T-cell (primary cell): ENCODE measurements at places on chromosomes 13 and 19.

GRCh38 chr19:12751635-12752034, at the start of gene BEST2:
Gene BEST2, plus strand, starts transcription at chr19:12751791. Its CDS starts 802 bp downstream, at chr19:12752593.
- no peak for DNase-seq

GRCh38 chr13:40060296-40061007, 405.0 kb downstream of the COG6 start:
- no peak for DNase-seq

GRCh38 chr13:84445776-84446175, 563.5 kb upstream of the SLITRK1 start:
- no peak for DNase-seq

- no peak for DNase-seq
Measured at GRCh38 chr19:18322318-18322758, 538 bp downstream of the LSM4 start.

DNA sequence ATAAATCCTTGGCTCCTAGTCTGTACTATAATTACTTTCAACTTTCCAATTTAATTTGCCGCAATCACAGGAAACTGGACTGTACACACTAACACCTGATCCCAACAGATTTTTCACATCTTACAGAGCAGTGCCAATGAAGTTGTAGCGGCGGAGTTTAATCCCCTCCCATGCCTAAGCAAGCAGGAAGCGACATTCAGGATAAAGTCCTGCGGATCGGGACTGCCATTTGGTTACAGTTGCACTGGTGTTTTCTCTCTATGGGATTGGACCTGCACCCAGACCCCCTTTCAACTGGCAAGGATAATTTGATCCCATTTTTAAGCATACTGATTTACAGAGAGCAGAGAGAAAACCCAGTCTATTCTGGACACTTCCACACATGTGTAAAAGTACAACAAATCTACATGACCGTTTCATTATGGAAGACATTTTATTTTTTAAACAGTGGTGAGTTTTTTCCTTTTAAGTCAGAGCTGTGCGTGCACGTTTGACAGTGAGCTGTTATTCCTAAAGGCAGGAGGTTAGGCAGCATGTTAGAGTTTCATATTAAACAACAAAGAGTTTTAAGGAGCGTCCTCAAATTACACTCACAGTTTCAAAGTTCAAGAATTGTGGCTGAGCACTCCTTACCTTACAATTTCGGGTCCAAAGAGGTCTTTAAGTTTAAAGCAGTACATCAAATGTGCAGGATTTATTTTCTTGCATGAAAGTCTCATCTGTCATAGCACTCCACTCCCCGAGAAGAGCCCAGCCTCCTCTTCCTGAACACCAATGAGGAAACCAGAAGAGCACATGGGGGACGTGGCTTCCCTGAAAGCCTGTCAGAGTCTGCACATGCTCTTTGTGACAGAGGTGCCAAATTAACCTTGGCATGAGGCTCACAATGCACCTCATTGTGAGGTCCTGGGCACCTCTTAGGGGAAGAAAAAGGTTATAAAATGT, 141.6 kb upstream of the RFC3 start:
- DNase-seq: no peak

GRCh38 chr19:31127134-31127967, 221.9 kb downstream of the TSHZ3 start:
- DNase-seq: no peak

- no peak for DNase-seq
Measured at GRCh38 chr19:35155441-35155840, 906 bp downstream of the FXYD5 start.

GRCh38 chr13:30739237-30739528, 3.8 kb downstream of the ALOX5AP start:
- no peak for DNase-seq

DNA sequence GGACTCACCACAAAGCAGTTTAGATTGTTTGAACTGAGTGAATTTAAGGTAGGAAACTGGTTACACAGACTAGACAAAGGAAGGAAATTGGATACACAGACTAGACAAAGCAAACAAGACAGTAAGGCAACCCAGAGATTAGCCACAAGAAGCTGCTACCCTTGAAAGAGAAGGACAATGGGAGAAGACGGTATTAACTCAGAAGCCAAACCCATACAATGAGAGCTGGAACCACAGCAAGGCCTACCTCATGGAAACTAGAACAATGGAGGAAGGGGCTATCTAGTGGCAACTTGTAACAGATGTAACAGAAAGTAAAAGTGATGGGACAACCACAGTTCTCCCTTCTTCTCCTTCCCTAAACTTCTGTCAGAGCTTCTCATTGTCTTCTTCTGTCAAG, 410.9 kb upstream of the SPRY2 start:
- no peak for DNase-seq

- DNase-seq: no peak
Measured at GRCh38 chr13:55528434-55528833, 1612.3 kb upstream of the PRR20A start.

DNA sequence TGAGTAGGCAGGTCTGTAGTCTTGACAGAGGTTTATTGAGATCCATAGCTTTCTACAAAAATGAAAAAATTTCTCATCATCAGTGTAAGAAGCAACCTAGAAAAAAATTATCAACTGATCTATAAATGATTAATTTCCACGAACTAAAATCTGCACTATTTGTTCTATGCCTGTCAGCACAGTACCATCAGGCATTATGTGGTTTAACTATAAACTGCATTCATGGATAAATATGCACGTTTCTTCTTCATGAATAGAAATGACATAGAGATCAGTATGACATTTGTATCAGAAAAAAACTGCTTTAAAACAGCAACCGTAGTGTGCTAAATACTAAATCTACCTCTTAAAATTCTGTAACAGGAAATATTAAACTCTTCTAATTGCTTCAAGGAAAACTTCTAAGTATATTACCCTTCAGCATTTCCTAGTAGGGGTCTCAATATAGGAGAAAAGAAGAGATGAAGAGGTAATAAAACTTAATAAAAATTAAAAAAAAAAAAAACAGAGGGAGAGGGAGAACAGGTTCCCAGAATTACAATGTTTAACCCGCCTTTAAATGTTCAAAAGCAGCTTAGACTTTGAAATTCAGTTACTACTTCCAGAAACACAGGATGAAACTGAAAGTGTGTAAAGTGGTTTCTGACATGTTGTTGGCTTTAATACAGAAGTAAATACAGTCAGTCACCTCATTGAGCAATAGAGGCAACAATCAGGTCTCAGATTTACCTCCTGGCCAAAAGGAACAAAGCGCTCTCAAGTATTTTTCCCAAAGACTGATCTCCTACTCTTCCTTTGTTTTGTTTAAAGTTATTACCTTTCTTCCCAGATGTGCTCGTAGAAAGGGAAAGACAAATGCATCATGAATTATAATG, 144.4 kb downstream of the DIAPH3 start:
- DNase-seq: no peak

- peak; percentile 26 for DNase-seq
Measured at GRCh38 chr19:38684078-38684861, 36.8 kb downstream of the ACTN4 start.
